ENCODE measurements at places on chromosomes 2 and 18.
A peak's percentile ranks its signal among the peaks of the same experiment; 100 is the strongest.

GRCh38 chr2:70981866-70982810, 3.7 kb downstream of the ANKRD53 start:
- DNase-seq = no peak

DNA sequence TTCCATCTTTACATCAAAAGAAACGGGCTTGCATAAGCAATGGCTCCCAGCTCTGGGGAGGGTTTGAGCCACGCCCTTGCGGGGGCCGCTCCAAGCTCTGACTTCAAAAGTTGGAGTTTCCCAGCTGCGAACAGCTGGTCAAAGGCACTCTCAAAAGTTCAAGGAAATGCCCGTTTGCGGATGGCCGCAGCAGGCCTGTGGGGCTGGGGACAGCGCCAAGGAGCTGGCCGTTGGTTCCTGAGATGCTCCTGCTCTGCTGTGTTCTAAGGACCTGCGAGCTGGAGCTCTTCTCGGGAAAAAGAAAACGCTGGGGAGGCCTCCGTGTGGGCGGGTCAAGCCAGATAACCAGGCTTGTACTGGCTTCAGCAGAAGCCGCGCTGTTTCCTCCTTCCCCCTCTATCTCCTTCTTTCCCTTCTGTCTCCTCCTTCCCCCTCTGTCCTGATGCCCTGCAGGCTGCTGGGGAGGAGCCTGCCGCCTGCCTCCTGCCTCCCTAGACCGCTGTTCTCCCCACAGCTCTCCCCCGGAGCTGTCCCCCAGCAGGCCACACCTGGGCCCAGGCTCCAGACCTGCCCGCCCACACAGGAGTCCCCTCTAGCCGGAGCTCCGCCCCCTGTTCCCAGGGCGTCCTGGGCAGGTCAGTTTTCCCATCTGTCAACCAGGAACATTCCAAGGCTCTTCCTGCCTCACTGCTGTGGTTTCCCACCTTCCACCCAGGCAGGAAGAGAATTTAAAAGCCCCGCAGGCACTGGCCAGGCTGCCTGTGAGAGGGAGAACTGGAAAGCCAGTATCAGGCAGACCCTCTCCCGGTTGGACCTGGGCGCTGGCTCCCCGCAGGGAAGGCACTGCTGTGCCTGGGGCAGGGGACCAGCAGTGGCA, 14.1 kb downstream of the KLF11 start:
- DNase-seq = peak; percentile 77

DNA sequence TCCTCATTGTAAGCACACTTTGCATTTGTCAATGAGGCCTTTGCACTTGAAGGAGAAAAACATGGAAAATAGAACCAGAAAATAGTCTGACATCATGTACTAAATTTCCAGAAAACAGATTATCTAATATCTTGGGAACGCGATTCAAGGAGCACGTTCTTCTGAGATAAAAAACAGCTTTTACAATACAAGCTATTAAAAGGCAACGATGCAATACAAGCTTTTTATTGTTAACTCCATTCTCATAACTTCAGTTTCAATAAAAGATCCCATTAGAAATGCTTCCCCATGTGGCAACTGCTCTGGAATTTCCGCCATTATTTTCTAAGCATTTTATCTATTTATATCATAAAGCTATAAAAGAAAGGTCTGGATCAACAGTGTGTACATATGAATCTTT, 40.3 kb downstream of the NRXN1 start:
- DNase-seq = no peak

DNA sequence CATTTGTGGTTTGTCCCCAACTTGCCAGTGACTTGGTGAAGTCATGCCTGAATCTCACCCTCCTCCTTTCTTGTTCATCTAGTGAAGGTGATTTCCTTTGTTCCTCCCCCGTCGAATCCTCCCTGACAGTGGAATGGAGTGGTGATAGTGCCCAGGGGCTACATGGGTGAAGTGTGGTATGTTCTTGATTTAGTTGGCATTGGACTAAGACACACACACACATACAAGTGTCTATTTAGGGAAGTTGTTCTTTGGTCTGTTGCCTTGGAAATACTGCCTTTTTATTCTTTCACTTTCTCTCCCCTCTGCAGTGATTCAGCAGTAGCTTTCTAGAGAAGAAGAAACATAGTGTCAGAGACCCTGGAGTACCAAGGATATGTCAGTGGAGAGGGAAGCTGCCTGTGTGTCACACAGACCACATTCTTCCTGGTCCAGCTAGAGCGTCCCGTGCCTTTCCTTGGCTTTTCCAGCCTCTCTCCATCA, 10.9 kb downstream of the INPP4A start:
- no peak for DNase-seq

- peak; percentile 45 for DNase-seq
Observed at GRCh38 chr2:240840435-240841060, 20.5 kb upstream of the KIF1A start.

- DNase-seq = no peak
Observed at GRCh38 chr2:46041434-46041833, 255.8 kb upstream of the EPAS1 start.

DNA sequence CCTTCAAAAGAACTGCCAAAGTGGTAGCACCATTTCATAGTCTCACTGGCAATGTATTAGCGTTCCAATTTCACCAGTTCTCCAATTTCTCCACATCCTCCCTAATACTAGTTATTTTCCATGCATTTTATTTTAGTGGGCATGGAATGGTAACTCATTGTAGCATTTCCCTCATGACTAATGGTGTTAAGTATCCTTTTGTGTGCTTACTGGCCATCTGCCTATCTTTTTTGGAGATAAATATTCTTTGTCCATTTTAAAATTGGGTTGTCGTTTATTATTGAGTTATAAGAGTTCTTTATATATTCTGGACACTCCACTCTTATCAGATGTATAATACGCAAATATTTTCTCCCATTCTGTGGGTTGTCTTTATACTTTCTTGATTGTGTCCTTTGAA, 107.1 kb downstream of the THADA start:
- DNase-seq = no peak

DNA sequence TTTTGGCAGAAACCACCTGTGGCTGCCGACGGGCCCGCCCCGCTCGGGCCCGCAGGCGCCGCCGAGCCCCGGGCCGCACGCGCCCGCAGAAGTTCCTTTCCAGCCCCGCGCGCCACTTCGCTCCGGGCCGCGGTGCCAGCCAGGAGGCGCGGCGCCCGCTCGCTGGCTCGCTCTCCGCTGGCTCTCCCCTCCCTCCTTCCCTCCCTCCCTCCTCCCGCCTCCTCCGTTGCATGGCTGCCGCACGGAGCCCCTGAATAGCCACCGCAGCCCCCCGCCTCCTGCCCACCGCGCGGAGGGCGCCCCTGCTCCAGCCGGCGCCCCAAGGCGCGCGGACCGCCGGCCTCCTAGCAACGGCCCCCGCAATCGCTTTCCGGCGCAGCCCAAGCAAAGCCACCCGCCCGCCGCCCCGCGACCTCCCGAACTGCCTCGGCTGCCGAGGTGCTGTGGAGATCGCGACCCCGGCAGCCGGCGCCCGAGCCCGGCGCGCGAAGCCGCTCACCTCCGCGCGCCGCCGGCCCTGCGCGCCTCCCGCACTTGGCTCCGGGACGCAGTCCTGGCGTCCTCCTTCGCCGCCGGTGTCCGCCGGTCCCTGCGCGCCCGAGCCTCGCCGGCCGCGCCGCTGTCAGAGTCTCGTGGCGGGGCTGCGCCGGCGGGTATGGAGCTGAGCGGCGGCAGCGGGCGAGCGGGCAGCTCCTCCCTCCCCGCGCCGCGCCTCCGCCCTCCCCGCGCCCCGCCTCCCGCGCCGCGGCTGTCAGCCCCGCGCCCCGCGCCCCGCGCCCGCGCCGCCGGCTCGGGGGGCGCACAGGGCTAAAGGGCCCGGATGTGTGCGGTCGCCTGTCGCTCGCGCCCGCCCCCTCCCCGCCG, at the start of gene ZBTB7C:
Gene ZBTB7C, minus strand, starts transcription at position 657 of the 864 bp plus-strand sequence.
- DNase-seq = no peak

DNA sequence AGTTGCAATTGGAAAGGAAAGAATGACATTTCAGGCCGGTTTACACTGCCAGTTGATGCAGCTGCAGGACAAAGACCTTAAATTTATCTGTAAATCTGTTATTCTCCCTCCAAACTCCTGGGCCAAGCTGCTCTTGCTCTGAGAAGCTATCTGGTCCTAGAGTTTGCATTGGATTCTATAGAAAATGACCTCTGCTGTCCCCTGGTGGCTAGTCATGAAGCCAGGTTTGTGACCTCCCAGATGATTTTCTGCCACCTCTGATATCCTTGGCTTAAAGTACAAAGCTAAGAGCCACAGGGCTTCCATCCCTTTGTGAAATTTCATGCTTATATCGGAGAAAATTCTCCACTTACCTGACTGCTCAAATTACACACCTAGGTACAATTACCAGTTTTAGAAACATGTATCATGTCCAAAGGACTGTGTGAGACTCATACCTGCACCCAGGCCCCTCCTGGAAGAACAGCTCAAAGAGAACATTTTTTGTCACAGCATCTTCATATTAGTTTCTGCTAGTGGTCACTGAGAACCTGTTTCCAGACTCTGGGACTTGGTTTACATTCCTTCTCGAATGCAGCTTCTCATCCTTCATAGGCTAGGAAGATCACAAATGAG, 28.9 kb upstream of the IER3IP1 start:
- DNase-seq = peak; percentile 33

DNA sequence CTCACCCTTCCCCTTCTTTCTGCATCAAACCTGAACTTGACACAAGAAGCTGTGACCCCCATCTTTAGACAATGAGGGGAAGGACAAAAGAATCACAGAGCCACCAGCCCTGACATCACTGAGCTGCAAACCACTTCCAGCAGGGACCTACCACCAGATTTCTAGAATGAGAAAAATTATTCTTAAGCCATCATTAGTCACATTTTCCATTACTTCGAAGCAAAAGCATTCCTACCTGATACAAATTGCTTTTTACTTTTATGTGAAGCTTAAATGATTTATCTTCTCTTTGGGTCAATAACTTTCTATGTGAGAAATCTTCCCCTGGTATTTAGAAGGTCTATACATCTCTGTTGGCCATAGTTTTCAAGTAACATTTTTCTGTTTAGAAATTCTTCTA, 134.8 kb downstream of the TCF4 start:
- DNase-seq = no peak

- DNase-seq = no peak
Observed at GRCh38 chr2:109343460-109343859, 214.5 kb downstream of the SH3RF3 start.

DNA sequence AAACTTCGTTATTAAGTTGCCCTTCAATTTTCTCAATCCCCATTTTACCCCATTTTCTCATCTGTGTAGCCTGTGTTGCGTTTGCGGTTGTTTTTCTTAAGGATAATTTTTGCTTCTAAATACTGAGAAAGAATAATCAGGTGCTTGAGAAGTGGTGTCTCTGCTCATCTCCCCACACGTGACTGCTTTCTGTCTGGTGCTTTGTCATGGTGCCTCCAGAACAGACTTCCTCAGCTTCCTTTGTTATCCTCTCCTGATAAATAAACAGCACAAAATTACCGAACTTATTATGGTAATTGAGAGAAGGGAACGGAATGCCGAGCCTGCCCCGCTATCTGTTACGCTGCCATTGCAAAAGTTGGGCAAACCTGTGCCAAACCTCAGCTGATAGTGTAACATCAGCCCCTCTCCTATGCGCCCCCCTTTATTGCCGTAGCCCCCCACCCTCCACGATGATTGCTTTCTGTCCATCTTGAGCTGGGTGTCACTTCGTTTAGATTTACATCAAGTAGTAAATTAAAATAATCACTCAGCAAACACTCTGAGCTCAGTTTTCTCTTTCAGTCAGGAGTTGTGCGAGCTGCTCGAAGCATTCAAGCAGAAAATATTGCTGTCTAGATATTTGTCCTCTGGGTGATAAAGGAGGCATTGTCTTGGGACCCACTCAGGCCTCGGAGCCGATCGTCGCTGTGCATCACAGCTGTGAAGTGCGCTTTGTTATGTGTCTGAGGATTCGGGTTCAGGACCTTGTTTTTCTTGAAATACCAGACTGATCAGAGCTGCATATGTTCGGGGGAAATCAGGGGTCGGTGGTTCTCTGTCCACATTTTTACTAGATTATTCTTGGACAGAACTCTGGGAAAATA, 1008.5 kb upstream of the FANCL start:
- no peak for DNase-seq

- no peak for DNase-seq
Observed at GRCh38 chr2:53442783-53443182, 324.8 kb upstream of the CHAC2 start.

- no peak for DNase-seq
Observed at GRCh38 chr2:76826691-76827090, 695.5 kb downstream of the LRRTM4 start.

GRCh38 chr2:233919938-233920337, 2.8 kb downstream of the TRPM8 start:
- DNase-seq = peak; percentile 6

GRCh38 chr18:74082742-74083556, 64.7 kb downstream of the FBXO15 start:
- no peak for DNase-seq

GRCh38 chr2:219457784-219458369, 23.2 kb downstream of the SPEG start:
- no peak for DNase-seq

All from amniotic epithelial cell (primary cell).